ENCODE measurements at places on chromosomes 1 and 21.

- no peak for DNase-seq
Observed at GRCh38 chr1:228270032-228270431, 62.2 kb downstream of the OBSCN start.

GRCh38 chr1:100433563-100433962 lies 81.3 kb downstream of the CDC14A start:
- DNase-seq, result no peak

- peak; percentile 74 for DNase-seq
Observed at GRCh38 chr1:42035205-42035829, 116.6 kb upstream of the HIVEP3 start.

DNA sequence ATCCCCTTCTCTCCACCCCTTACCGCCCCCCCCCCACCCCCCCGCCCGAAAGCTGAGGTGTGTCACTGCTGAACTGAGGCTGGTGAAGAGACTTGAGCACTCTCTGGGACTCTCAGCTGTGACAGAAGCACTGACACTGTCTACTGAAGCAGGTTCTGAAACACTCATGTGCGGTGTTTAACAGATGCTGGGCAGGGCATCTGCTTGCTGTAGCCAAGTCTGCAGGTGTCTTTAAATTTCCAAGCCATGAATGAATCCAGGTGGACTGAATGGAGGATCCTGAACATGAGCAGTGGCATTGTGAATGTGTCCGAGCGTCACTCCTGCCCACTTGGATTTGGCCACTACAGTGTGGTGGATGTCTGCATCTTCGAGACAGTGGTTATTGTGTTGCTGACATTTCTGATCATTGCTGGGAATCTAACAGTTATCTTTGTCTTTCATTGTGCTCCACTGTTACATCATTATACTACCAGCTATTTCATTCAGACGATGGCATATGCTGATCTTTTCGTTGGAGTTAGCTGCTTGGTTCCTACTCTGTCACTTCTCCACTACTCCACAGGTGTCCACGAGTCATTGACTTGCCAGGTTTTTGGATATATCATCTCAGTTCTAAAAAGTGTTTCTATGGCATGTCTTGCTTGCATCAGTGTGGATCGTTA lies at the start of gene GPR52:
Gene GPR52 (plus strand): TSS at position 99 of the 665 bp plus-strand sequence. CDS start 148 bp downstream, at position 247.
- no peak for DNase-seq
